ENCODE measurements at places on chromosomes 13 and 19. TPM values are rescaled to one million over a fixed set of nuclear protein-coding genes. Genes with fewer than 3 reads are reported as not detected.

ZSCAN5B gene
- not detected for total RNA-seq

LILRA5 gene
- total RNA-seq = not detected

- no peaks in the 10 kb centered on the region for H3K36me3 ChIP-seq
- no peak for DNase-seq
- H3K4me3 ChIP-seq = no peak overlapping the region
- no peak overlapping the region for H3K27ac ChIP-seq
- no peaks in the 10 kb centered on the region for H3K4me1 ChIP-seq
- no peaks in the 10 kb centered on the region for H3K27me3 ChIP-seq
Observed at GRCh38 chr19:4897146-4897545, 5.5 kb downstream of the ARRDC5 start.

DNA sequence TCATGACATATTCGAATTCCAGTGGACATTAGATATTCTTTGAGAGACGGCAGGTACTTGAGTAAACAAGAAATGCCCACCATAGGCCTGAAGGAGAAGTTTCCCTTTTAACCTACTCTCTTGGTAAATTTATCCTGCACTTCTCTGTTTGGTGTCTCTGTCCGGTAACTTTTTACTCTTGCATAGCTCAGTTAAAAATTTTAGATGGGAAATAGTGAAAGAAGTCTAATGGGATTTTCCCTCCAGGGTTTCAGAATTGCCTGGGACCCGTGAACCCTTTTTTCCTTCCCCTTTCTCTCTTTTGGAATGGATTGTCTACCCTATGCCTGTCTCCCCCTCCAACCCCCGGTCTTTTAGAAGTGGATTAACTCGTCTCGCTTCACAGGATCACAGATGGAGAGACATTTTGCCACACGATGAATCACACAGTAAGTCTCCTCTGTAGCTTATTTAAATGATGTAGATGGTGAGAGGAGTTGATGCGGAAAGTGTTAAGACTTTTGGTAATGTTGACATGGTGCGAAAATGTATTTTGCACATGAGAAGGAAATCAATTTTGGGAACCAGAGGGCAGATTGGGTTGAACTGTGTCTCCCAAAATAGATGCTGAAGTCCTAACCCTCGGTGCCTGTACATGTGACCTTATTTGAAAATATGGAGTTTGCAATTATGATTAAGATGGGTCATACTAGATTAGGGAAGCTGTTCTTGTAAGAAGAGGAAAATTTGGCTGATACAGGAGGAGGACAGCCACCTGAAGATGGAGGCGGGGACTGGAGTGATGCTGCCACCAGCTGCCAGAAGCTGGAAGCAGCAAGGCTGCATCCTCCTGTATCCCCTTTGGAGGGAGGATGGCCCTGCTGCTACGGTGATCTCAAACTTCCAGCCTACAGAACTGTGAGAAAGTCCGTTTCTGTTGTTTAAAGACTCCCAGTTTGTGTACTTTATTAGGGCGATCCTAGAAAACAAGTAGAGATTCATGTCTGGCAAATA, 711 bp upstream of the MIPEP start:
- H3K27ac ChIP-seq = peak overlapping the region; percentile 94
- peak overlapping the region; percentile 91 for H3K4me3 ChIP-seq
- DNase-seq = no peak
- H3K36me3 ChIP-seq = peaks cover 2% of the 10 kb centered on the region

GRCh38 chr19:13153569-13154240, 3.5 kb downstream of the IER2 start:
- H3K4me1 ChIP-seq = peaks cover 32% of the 10 kb centered on the region
- no peaks in the 10 kb centered on the region for H3K27me3 ChIP-seq

GRCh38 chr13:20942938-20943559, 40.5 kb upstream of the XPO4 start:
- peaks cover 4% of the 10 kb centered on the region for H3K27me3 ChIP-seq
- H3K36me3 ChIP-seq = no peaks in the 10 kb centered on the region
- peak overlapping the region; percentile 7 for H3K27ac ChIP-seq
- H3K4me3 ChIP-seq = peak overlapping the region; percentile 4
- DNase-seq = no peak
